ENCODE measurements at places on chromosomes 6 and 20. TPM values are rescaled to one million over a fixed set of nuclear protein-coding genes. Genes with fewer than 3 reads are reported as not detected.

SFT2D1 gene
- 47.2 TPM for polyA plus RNA-seq

EBF4 gene
- polyA plus RNA-seq = 28.9 TPM

ZNF391 gene
- 2.6 TPM for polyA plus RNA-seq

CD93 gene
- 52.6 TPM for polyA plus RNA-seq

TFB1M gene
- 9.8 TPM for polyA plus RNA-seq

SEMG1 gene
- not detected for polyA plus RNA-seq

CCN2 gene
- polyA plus RNA-seq = 506 TPM

ARFGEF3 gene
- 1.3 TPM for polyA plus RNA-seq

DNA sequence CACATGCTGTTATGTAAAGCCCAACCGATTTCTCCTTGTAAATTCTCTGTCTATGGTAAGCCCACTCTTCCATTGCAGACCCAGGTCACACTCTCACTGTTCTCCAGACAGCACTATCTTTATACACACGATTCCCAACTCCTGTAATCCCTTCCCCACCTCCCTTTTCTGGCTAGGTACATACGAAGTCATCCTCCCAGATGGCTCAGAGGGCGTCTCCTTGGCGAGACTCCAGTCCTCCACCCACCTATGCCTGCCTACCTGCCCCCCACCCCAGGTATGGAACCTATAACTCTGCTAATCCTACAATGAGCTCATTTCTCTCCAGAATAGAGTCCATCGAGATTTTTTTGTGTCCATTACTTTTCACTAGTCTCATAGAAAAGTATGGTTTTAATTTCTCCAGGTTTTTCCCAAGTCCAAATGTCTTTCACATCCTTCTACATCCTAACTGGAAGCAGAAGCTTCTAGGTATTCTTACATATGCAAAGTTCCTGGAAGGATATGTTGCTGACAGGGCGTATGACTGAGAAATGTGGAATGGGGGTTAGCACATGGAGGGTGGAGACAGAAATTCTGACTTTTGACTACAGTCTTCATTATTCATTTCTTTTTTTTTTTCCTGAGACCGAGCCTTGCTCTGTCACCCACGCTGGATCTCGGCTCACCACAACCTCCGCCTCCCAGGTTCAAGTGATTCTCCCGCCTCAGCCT is 22.8 kb downstream of the SCML4 start:
- DNase-seq = no peak

DNA sequence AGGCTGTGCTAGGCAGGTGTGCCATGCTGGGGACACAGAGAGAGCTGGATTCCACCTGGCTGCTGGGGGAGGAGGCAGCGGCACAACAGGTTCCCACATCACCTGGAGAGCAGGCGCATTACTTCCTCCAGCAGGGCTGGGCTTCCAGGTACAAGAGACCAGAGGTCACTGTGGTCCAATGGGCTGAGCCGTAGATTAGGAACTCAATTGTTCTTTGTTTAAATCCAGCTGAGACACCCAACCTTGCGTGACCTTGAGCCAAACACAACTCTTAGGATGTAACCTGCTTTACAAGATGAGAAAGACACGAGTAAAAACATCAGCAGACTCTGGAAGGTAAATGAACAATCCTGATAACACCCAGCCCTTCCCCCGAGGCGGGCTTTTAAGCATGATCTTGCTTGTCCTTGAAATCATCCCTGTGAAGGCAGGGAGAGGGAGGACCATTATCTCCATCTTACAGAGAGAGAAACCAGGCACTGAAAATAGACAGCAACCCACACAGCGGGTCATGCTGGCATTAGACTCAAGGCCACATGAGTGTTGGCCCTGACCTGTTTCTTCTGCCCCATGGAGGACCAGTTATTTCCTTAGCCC is 216.5 kb upstream of the RREB1 start:
- no peak for DNase-seq

- DNase-seq = no peak
Measured at GRCh38 chr20:64146301-64146935, 17.8 kb upstream of the MYT1 start.

DNA sequence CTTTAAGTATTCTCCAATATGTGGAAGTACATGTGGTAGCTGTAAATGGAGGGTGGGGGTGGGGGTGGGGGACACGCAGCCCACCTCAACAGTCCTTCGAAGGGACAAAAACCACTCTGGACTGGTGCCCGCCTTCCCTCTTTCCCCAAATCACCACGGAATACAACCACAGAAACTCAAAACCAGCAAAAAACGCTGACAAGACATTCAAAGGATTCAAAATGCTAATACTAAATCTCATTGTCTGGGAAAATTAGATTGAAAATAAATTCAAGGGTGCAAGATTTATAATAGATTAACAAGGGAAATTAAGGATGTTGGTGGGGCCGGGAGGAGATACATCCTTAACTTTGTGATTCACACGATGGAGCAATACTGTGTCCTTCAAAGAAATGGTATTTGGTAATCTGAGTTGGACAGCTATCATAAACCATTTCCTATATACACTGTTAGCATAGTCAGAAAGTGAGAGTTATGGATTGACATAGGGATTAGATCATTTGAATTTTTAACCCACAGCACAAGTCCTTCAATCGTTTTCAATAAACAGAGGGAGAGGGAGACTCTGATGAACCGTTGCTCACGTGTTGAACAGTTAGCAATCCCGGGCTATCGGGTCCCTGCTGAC is 766 bp upstream of the TBC1D22B start:
- DNase-seq = no peak

- DNase-seq = no peak
Measured at GRCh38 chr6:137222381-137222780, 3.2 kb upstream of the IFNGR1 start.

DNA sequence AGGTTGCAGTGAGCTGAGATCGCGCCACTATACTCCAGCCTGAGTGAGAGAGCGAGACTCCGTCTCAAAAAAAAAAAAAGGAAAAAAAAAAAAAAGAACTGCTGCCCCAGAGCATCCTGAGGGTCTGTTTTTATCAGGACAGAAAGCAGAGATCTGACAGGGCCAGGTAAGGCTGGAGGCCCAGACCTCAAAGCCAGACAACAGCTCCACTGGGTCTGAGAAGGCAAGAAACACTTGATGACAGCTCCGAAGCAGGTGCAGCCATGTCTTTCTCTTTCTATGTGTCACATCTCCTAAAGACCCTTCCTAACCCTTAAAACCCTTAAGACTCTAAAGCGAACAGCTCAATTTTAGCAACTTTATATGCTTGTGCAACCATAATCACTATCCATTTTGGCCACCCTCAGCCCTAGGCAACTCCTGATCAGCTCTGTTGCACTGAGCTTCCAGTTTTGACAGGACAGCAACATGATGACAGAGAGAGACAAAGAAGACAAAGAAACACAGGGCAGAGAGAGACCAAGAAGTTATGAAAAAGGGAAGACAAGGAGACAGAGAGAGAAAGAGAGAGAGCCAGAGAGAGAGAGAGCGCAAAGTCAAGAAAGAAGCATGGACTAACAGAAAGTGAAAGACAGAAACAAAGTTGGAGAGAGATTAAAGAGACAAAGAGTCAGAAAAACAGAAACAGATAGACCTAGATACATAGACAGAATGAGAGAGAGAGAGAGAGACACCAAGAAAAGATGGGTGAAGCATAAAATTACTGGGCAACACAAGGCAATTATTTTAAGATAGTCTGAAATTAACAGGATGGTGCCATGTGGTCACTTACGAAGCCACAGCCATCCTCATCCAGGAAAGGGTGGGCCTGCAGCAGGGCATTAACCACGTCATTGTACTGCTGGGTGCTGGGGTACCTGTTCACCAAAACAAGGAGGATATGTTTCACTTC is 39.2 kb downstream of the SAMD3 start:
- no peak for DNase-seq

- DNase-seq = no peak
Measured at GRCh38 chr6:119330520-119331113, 18.9 kb downstream of the MAN1A1 start.

- no peak for DNase-seq
Measured at GRCh38 chr6:112253841-112254816, at the start of gene LAMA4. Gene LAMA4 (minus strand): TSS chr6:112254567. CDS start chr6:112254150, 417 bp downstream.

DNA sequence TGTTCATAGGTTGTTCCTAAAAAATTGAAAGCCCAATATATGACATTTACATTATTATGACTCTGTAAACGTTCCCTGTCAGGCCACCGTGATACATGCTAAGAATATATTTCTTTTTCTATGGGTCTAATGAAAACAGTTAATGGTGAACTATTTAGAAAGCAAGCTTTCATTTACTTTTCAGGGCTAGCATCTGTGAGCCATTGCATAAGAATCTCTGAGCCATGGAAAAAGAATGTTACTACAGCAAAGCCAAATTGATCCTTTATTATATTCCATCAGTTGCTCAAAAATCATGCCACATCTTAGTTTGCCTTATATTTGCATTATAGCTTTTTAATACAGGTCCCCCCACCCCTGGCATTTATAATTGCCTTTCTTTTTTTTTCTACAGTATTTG is 275.5 kb downstream of the ZFAND3 start:
- no peak for DNase-seq

DNA sequence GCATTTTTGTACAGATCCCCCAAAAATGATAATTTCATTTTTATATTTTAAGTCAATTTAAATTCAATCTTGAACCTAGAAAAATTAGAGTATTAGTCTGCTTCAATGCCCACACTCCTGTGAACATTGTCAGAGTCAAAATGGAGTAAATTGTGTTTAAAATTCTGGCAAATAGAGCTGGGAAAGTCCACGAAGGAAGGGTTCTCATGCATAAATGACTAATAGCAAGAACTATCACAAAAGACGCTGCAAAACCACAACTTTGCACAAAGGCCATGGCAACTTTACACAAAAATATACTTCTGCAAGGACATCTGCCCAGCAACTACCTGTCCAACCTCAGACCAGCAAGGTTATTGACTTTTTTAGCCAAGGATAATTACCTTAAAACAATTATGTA is 203.2 kb upstream of the SMLR1 start:
- no peak for DNase-seq

- DNase-seq = no peak
Measured at GRCh38 chr6:148698671-148699180, 48.1 kb upstream of the UST start.

GRCh38 chr20:46573788-46574584 is 23.5 kb upstream of the OCSTAMP start:
- no peak for DNase-seq

GRCh38 chr6:93794166-93794565 is 374.8 kb upstream of the EPHA7 start:
- DNase-seq = no peak

DNA sequence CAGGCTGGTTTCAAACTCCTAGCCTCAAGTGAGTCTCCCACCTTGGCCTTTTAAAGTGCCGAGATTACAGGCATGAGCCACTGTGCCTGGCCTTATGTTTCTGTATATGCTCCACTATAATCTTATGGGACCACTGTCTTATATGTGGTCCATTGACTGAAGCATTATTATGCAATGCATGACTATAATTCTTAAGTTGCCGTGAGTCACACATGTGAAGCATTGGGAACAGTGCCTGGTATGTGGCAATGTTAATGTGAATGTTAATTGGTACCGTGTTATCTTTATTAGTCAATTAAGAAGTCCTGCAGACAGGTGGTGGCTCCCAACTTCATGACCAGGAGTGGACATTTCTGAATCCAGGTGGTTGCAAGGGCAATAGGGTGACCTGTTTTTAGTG is 14.7 kb upstream of the ASXL1 start:
- DNase-seq = no peak

DNA sequence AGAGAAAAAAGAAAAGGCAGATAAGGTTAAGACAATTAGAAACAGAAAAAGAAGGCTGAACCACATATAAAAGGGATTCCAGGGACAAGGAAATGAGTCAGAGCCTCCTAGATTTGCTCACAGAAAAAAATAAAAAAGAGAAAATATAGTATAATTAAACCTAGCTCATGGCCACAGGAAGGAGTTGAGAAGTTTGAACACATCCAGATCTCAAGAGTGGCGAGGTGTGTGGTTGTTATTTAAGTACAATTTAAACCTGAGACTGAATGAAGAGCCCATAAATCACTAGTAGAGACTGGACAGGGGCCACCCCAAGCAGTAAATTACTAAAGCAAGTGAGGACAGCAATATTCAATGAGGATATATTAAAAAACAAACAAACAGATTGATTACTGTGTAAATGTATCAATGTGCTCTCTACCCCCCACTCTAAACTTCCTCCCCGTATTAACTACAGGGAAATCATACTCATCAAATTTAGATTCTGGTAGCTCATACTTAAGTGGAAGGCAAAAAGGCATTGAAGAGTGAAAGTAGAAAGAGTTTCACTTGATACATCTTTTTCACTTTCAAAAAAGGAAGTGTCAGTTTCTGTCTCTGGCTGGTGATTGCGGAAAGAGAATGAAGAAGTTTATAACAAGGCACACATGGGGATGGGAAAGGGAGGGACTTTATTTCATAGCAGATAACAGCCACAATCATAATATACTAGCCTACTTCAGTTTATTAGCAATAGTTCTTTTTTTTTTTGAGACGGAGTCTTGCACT is 49.3 kb upstream of the SCAF8 start:
- no peak for DNase-seq

DNA sequence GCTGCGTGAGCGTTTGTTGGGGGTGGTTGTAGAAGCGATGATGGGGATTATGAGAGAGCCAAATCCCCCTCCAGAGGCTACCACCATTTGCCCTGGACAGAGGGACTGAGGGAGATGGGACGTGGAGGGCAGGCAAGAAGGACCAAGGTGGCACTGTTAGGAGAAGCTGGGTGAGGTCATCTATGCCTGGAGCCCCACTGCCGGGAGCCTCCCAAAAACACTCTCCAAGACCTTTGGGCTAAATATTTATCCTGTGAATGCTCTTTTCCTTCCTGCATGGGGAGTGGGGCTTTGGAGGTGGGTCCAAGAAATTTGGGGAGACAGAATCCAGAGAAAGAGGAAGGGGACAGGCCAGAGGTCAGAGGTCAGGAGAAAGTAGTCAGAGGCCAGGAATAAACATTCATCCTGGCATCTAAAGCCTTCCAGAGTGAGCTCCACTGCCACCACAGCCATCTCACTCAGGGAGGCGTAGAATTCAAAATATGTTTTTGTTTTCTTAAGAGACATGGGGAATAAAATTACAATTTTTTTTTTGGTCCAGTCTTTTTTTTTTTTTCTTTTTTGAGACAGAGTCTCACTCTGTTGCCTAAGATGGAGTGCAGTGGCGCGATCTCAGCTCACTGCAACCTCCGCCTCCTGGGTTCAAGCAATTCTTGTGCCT is 17.8 kb upstream of the PTGIS start:
- no peak for DNase-seq

- DNase-seq = no peak
Measured at GRCh38 chr20:49870261-49870660, 45.1 kb downstream of the SPATA2 start.

GRCh38 chr20:3313683-3314065 is 74.7 kb upstream of the SLC4A11 start:
- DNase-seq = no peak

GRCh38 chr6:7050872-7051779 is 56.6 kb upstream of the RREB1 start:
- no peak for DNase-seq

DNA sequence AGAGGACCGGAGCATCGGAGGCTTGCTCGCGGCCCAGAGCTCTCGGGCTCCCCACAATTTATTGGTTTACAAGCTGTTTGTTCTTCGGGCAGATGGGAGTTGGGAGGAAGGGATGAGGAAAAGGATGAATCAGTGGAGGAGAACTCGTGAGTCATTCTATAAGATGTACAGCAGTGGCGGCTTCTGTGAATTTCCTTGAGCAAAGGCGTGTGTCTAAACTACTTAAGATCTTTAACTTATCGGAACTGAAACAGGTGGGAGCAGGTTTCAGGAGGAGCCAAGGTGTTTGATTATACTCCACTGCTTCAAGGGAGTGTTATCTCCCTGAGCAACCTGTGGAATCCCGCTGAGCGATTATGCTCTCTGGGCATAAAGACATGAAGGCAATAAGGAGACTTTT is 50.5 kb upstream of the IBTK start:
- DNase-seq = no peak

All from urinary bladder (tissue), 4 donors.